Activated CD4-positive, alpha-beta T cell treated with anti-CD3 and anti-CD28 coated beads, Interleukin-2, amount 10 ng/mL, durations not matched to agents 24 days and 14 days (primary cell): ENCODE measurements at places on chromosomes 2 and 18. TPM values are rescaled to one million over a fixed set of nuclear protein-coding genes. Genes with fewer than 3 reads are reported as not detected.
A peak's percentile ranks its signal among the peaks of the same experiment; 100 is the strongest.

ADRA2B gene
- 0.21 TPM in 2 replicates for total RNA-seq

GCA gene
- 13.6 and 16.2 TPM in 2 replicates for total RNA-seq

C1QL2 gene
- not detected in 2 replicates for total RNA-seq

DNA sequence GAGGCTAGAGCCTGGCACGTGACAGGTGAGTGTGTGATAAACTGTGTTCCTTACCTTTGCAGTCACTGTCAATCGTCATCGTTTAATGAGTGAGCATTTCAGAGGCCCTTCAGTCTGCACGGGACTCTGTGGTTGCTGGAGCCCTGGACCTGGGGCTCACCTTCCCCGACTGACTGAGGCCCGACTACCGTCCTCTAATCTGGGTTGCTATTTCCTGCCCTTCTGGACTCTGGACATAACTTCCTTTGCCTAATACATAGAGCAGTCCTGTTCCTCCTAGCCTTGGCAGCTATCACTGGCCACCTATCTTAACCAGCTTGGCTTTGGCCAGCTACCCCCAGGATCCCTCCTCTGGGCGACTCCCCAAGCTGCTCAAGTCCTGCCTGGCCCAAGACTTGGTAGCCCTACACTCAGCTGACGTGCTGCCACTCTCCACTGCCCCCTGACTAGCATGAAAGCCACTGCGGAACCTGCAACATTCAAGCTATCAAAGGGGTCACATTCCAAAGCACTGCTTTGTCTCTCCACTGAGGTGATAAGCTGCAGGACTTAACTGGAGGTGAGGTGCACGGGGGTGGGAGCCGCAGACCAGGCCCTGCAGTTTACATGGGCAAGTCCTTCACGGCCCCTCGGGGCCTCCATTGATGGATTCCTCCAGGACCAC lies 11.1 kb upstream of the RAB17 start:
- H3K27ac ChIP-seq: no peak overlapping the region
- no peak for DNase-seq
- peaks cover 22% of the 10 kb centered on the region for H3K4me1 ChIP-seq
- H3K27me3 ChIP-seq: no peaks in the 10 kb centered on the region

GRCh38 chr2:25331686-25332365 lies 9.9 kb downstream of the DNMT3A start:
- peak overlapping the region; percentile 77 for H3K27ac ChIP-seq
- H3K4me1 ChIP-seq: peaks cover 55% of the 10 kb centered on the region
- peaks cover 50% of the 10 kb centered on the region for H3K36me3 ChIP-seq

- H3K36me3 ChIP-seq: no peaks in the 10 kb centered on the region
- no peak overlapping the region for H3K4me3 ChIP-seq
- H3K4me1 ChIP-seq: no peaks in the 10 kb centered on the region
- no peaks in the 10 kb centered on the region for H3K27me3 ChIP-seq
- no peak overlapping the region for H3K27ac ChIP-seq
Measured at GRCh38 chr2:80293039-80293438, 11.5 kb downstream of the LRRTM1 start.
